SW480 (cell line): ENCODE measurements at places on chromosomes 2 and 18.
A peak's percentile ranks its signal among the peaks of the same experiment; 100 is the strongest.

- no peak for DNase-seq
Measured at GRCh38 chr2:146716591-146716990, 1128.2 kb upstream of the ACVR2A start.

GRCh38 chr2:32969444-32970162 is 22.9 kb downstream of the LTBP1 start:
- DNase-seq = no peak

DNA sequence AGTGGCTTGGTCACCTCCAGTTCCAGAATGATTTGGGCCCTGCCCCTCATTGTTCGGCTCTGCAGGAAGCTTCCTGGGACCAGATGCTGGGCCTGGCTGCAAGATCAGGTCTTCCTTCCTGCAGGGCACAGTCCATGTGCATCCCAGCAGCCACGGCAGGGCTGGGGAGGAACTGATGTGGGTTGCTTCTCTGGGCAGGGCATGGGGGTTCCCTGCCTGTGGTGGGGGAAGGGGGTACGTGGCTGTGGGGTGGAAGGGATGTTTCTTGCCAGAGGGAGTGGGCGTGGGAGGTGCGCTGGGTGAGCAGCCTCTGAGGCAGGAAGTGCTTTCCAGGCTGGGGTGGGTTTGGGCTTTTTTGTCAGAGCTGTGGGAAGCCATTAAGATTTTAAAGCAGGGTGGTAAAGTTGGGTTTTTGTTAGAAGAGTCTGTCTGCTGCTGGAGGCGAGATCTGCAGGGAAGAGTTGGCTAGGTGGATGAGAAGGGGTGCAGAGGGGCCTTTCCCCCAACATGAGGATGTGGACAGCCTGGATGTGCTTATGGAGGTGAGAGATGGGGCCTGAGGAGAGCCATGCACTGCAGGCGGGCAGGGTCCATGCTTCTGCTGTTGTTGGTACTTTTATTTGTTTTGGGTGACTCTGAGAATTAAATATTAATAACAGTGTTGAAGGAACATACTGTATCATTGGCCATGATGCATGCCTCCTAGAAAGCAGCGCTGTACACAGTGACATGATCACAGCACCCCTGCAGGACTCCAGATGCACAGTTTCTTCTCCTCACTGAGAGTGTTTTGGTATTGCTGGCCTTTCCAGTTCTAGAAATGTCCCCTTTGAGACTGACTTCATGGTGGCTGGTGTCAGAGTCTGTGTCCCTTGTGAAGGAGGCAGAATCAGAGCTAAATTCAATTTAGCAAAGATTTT is 45.3 kb downstream of the DGKD start:
- no peak for DNase-seq

DNA sequence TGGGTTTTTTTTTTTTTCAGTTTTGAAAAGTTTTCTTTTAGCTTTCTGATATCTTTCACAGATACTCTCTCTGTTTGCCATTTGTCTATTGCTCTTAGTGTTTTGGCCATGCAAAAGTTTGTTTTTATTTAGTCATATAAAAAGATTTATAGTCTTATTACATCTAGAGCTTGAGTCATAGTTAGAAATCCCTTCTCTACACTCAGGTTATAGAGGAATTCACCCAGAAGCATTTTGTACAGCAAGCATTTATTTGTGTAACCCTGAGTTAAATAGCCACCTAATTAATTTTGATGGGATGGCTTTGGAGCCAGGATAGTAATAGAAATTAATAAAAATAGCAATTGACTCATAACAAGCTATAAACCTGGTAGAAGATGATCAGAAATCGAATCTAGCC is 35.6 kb downstream of the ACTR2 start:
- DNase-seq = no peak

DNA sequence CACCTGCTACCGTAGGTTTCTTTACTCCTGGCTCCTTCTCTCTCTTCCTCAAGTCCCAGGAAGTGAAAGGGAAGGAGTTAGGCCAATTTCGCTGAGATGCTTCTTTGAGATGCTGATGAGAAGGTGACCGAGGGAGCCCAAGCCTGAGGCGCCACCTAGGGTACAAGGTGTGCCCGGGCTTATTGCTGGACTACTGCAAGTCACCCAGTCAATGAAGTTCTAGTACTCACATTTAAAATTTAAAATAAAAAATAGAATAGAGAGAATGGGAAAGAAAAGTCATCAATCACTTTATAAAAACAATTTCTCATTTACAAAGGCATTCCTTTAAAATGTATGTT is 45.3 kb downstream of the ACAA2 start:
- peak; percentile 9 for DNase-seq

- DNase-seq = no peak
Measured at GRCh38 chr2:62370321-62371250, 135.4 kb downstream of the TMEM17 start.

GRCh38 chr18:12366379-12366778 is 10.6 kb downstream of the AFG3L2 start:
- DNase-seq = no peak

- peak; percentile 52 for DNase-seq
Measured at GRCh38 chr18:31301201-31301655, 16.7 kb upstream of the DSG1 start.

DNA sequence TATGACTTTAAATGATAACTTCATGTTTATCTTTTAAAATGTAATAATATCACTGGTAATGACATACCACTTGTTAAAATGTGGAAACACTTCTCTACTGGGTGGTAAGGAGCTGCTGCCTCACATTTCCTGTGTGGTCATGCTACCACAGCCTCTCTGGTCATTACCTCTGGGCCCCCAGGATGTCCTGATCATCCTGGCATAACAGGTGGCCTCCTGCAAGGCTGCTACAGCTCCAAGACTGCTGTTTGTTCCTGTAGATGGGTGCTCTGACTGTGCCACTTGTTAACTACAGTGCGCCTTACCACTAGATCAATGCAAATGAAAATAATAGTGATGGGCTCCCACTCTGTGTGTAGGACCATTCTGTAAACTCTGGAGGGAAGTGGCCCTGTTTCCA is 500.2 kb upstream of the SPRED2 start:
- DNase-seq = no peak

DNA sequence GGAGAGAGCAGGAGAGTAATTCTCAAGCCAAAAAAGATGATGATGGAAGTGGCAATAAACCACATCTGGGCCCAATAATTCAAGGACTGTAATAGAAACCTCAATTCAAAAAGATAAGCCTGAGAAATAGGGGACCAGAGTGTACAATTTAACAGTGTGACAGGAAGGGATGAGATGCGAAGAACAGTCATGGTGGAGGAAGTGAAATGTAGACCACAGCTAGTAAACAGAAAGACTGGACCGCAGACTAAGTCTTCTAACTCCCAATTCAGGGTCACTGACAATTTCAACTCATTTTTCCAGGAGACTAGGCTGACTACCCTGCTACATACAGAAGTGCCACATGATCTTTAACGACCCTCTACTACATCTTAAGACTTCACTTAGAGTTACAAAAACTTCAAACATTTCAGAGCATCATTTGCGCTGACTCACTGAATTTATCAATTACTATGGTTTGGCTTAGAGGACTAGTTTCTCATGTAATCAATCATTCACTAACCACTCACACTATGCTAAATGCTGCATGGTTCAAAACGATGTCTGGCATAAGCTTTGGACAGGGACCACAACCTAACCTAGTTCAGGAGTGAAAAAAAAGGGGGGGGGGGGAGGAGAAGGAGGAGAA is 9.0 kb downstream of the CUL3 start:
- no peak for DNase-seq

DNA sequence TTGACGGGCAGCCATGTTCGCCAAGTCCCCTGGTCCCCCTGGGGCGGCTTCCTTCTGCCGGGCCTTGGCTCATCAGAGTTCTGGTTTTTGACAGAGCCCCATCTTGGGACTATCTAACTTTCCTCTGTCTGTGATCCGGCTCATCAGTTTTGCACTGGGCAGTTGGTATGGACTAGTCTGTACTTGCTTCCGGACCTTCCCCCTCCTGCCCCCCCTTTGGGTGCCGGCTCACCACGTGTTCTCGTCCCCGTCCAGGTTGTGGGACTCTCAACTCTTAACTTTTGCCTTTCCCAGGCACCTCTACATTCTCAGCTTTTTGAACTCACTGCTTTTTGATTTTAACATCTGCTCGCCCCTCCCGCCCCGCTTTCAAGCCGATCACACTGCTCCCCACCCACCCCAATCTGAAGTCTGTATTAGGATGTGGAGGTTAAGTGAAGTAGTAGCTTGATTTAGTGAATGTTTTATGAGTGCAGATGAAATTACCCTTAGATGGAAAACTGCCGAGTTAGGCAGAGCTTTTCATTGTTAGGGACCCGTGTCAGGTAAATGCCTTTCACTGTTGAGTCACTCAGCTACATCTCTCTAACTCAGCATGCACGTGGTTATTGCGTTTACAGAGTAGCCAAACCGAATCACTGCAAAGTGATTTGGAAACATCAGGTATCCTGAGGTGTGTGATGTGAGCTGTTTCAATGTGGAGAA is 874 bp downstream of the WDR43 start:
- peak; percentile 63 for DNase-seq

DNA sequence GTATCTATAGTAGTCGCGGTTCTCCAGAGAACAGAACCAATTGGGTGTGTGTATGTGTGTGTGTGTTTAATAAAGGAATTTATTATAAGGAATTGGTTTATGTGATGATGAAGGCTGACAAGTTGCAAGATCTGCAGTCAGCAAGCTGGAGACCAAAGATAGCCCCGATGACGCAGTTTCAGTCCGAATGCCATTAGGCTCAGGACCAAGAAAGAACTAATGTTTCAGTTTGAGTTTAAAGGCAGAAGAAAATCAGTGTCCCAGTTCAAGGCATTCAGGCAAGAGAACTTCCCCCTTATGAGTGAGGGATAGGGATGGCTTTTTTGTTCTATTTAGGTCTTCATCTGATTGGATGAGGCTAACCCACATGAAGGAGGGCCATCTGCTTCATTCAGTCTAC is 221.6 kb downstream of the HNMT start:
- no peak for DNase-seq

- no peak for DNase-seq
Measured at GRCh38 chr2:108813732-108814131, 27.2 kb downstream of the CCDC138 start.

DNA sequence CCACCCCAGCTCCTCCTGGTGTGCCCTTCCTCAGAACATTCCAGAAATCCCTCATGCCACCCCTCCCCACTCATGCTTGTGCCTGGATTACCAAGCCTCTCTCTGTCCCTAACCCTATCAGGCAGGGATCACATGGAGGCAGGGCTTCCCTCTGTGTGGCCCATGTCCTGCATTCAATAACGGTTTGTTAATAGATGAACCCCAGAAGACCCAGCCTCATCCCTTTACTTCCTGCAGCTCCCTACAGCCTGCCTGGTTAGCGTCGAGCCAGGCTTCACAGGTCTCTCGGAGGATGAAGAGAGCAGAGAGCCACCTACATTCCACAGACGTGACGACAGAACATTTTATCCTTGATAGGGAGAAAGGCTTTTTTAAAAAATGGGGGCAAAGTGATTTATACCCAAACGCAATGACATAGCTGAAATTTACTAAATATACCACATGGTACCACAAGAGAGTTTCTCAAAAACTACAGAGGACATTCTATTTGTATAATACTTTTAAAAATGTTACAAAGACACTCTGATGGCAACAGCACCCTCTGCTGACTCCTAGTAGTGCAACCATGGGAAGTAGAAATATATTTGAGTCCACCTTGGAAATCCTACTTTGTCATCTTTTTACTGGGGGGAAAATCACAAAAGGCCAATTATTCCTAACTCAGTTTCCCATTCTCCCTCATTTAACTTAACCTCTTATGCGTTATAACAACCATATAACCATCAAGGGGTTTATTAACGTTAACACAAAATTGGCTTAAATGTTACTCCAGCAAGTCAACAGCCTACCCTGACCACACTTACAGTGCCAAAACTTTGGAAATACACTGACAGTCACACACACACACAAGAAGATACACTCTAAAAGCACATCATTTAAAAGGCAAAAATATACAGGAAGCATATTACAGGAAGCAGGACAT is 30.7 kb downstream of the FBXO15 start:
- peak; percentile 9 for DNase-seq

GRCh38 chr18:69538849-69539248 is 138.2 kb downstream of the DOK6 start:
- DNase-seq = no peak

DNA sequence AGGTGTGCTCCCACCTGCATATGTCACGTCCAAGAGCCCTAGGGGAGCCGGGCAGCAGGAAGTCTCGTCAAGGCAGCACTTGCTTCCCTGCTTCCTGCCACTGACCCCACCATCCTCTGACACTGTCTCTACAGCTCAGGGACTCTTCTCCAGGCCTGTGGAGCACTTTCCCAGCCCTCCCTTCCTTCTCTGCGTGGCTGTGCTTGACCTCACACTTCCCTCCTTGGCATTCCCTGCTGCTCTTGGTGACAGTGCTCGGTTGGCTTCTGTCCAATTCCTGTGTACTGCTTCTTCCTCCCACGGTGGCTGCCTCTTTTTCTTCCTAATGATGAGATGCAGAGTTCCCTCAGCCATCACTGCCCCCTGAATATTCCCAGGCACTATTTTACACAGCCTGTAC is 2.8 kb downstream of the CIDEA start:
- no peak for DNase-seq

GRCh38 chr2:30394096-30394495 is 53.0 kb upstream of the LCLAT1 start:
- no peak for DNase-seq

- peak; percentile 61 for DNase-seq
Measured at GRCh38 chr2:17416884-17417391, 101.3 kb downstream of the RAD51AP2 start.

GRCh38 chr2:76197842-76198448 is 487.2 kb upstream of the GCFC2 start:
- peak; percentile 39 for DNase-seq

DNA sequence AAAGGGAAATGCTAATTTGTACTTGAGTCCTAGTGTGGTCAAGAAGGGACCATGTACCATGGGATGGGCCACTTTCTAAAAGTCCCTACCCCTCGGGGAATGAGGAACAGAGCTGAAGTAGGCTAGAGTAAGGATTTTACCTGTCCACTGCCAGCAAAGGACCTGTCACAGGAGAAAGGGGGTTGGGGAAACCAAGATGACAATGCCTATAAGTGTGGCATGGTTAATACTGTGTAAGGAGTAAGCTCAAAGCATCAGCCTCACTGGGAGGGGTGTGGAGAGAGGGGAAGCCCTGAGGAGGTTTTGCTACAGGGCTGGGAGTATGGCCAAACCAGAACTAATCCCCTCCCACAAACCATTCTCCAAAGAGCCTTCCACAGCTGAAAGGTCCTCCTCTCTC is 15.8 kb downstream of the GKN2 start:
- DNase-seq = no peak

GRCh38 chr2:2574401-2575180 is 243.5 kb upstream of the MYT1L start:
- DNase-seq = no peak

- no peak for DNase-seq
Measured at GRCh38 chr18:48313792-48314191, 95.4 kb downstream of the ZBTB7C start.

DNA sequence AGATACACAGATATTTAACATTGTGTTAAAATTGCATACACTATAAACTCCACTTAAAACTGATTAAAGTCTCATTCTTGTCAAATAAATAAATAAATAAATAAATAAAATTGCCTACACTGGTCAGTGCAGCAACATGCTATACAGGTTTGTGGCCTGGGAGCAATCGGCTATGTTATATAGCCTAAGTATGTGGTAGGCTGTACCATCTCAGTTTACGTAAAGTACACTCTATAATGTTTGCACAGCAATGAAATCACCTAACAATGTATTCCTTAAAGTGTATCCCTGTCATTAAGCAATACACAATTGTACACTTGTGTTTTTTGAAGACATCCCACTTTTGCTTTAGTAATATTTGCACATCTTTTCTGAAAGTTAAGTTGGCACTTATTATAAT is 337.7 kb upstream of the SETBP1 start:
- DNase-seq = no peak

GRCh38 chr2:221612161-221612560 is 40.1 kb upstream of the EPHA4 start:
- DNase-seq = no peak

- DNase-seq = no peak
Measured at GRCh38 chr2:126507425-126507911, 148.5 kb upstream of the GYPC start.
